ENCODE measurements at places on chromosomes 2 and 18. TPM values are rescaled to one million over a fixed set of nuclear protein-coding genes. Genes with fewer than 3 reads are reported as not detected.

The CNDP1 gene
- not detected for total RNA-seq

The MERTK gene
- 2.9 TPM for total RNA-seq

The MEX3C gene
- total RNA-seq = 22.2 TPM

The PLEK gene
- 2.1 TPM for total RNA-seq

The GKN1 gene
- not detected for total RNA-seq

DNA sequence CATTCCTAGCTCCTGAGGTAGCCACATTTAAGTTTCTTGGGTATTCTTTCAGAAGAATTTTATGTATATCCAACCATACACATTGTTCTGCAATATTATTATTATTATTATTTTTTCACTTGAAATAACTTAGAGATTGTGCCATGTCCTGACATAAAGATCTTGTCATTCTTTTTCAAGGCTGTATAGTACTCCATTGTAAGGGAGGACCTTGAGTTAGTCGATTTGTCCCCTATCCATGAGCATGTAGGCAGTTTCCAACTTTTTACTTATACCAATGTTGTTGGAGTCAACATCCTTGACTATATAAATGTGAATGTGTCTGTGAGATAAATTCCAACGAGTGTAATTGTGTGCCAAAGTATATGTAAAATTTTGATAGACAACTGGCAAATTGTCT is 891 bp upstream of the EGR4 start:
- peaks cover 28% of the 10 kb centered on the region for H3K4me1 ChIP-seq
- no peak for DNase-seq
- no peak overlapping the region for H3K27ac ChIP-seq
- H3K4me3 ChIP-seq = no peak overlapping the region
- peaks cover 31% of the 10 kb centered on the region for H3K27me3 ChIP-seq
- no peaks in the 10 kb centered on the region for H3K36me3 ChIP-seq

- peaks cover 5% of the 10 kb centered on the region for H3K27me3 ChIP-seq
- no peaks in the 10 kb centered on the region for H3K36me3 ChIP-seq
- H3K27ac ChIP-seq = no peak overlapping the region
- no peak overlapping the region for H3K4me3 ChIP-seq
- no peaks in the 10 kb centered on the region for H3K4me1 ChIP-seq
Measured at GRCh38 chr2:234559609-234560008, 62.7 kb upstream of the ARL4C start.

DNA sequence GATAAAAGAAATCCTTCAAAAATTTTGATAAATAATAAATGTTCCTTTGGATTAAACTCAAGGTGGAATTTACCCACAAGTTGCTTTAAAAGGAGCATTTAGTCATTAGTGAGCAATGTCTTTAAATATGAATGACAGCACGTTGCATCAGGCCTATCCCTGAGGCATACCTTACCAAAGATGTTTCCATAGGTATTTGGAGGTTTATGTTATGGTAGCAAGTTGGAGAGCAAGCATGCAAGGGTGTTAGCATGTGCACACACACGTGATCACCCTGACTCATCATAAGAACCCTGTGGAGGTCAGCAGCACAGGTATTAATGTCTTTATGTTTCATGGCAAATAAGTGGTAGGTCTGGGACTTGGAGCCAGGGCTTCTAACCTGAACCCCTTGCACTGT is 159.9 kb downstream of the ACTR3 start:
- no peaks in the 10 kb centered on the region for H3K4me1 ChIP-seq
- H3K27me3 ChIP-seq = no peaks in the 10 kb centered on the region
- no peak for DNase-seq
- H3K36me3 ChIP-seq = no peaks in the 10 kb centered on the region

GRCh38 chr2:163877316-163877715 is 141.5 kb upstream of the FIGN start:
- H3K36me3 ChIP-seq = no peaks in the 10 kb centered on the region
- no peaks in the 10 kb centered on the region for H3K4me1 ChIP-seq
- H3K27ac ChIP-seq = no peak overlapping the region
- H3K27me3 ChIP-seq = no peaks in the 10 kb centered on the region
- H3K4me3 ChIP-seq = no peak overlapping the region

GRCh38 chr2:230908595-230909191 is 16.3 kb downstream of the GPR55 start:
- H3K4me1 ChIP-seq = no peaks in the 10 kb centered on the region
- H3K4me3 ChIP-seq = no peak overlapping the region

GRCh38 chr2:231737761-231738160 is 29.4 kb downstream of the PTMA start:
- no peaks in the 10 kb centered on the region for H3K27me3 ChIP-seq
- no peak for DNase-seq
- no peak overlapping the region for H3K4me3 ChIP-seq

GRCh38 chr18:49441338-49441938 is 19.0 kb downstream of the DYM start:
- no peak for DNase-seq
- H3K4me3 ChIP-seq = no peak overlapping the region
- H3K36me3 ChIP-seq = no peaks in the 10 kb centered on the region
- no peak overlapping the region for H3K27ac ChIP-seq
- no peaks in the 10 kb centered on the region for H3K4me1 ChIP-seq
- no peaks in the 10 kb centered on the region for H3K27me3 ChIP-seq

DNA sequence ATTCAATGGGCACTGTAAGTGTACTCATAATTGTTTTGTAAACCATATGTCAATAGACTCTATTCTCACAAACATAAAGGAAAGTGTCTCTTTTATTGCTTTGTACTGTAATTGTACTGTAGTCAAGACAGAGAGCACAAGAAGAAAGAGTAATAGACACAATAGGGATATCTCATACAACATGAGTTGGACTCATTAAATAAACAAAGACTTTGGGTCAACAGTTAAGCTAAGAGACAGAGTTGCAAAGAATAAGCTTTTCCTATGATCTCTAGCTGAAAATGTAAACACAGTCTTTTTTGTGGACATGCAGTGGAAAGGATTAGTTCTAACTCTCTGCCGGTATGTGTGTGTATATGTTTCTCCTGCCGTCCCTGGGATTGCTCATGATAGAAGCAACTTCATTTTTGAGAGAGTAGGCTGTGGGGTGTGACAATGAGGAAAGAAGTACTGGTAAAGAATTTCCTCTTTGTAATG is 13.9 kb upstream of the KYNU start:
- H3K4me1 ChIP-seq = no peaks in the 10 kb centered on the region
- H3K4me3 ChIP-seq = no peak overlapping the region
- DNase-seq = no peak
- H3K36me3 ChIP-seq = no peaks in the 10 kb centered on the region
- no peaks in the 10 kb centered on the region for H3K27me3 ChIP-seq

GRCh38 chr2:67095121-67095520 is 302.0 kb upstream of the ETAA1 start:
- no peak overlapping the region for H3K4me3 ChIP-seq
- no peak overlapping the region for H3K27ac ChIP-seq
- H3K4me1 ChIP-seq = no peaks in the 10 kb centered on the region
- no peaks in the 10 kb centered on the region for H3K27me3 ChIP-seq

- no peak overlapping the region for H3K27ac ChIP-seq
- H3K4me1 ChIP-seq = no peaks in the 10 kb centered on the region
- no peaks in the 10 kb centered on the region for H3K27me3 ChIP-seq
- H3K36me3 ChIP-seq = no peaks in the 10 kb centered on the region
Measured at GRCh38 chr18:60446821-60447220, 74.2 kb upstream of the MC4R start.

DNA sequence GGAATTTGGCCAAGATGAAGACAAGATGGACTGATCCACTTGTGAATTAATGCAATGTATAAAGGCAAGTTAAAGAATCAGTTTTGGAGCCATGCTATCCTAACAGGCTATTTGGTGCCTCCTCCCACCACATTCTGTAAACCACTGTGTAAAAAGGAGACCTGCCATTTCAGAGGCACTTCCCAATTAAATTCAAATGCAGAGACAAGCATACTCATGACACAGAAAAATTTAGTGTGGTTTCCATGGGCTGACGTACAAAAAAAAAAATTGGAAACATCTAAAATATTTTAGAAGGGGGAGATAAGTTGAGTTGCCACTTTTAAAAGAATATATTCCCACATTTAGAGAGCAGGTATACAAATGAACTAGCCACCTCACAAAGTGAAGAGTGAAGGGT is 112.1 kb downstream of the TCF4 start:
- DNase-seq = no peak
- H3K27ac ChIP-seq = peak overlapping the region; percentile 83
- no peak overlapping the region for H3K4me3 ChIP-seq
- no peaks in the 10 kb centered on the region for H3K27me3 ChIP-seq
- peaks cover 57% of the 10 kb centered on the region for H3K4me1 ChIP-seq
- no peaks in the 10 kb centered on the region for H3K36me3 ChIP-seq

GRCh38 chr2:181573140-181573736 is 83.7 kb downstream of the CERKL start:
- no peak overlapping the region for H3K27ac ChIP-seq
- no peak for DNase-seq
- H3K4me1 ChIP-seq = no peaks in the 10 kb centered on the region
- no peaks in the 10 kb centered on the region for H3K36me3 ChIP-seq

DNA sequence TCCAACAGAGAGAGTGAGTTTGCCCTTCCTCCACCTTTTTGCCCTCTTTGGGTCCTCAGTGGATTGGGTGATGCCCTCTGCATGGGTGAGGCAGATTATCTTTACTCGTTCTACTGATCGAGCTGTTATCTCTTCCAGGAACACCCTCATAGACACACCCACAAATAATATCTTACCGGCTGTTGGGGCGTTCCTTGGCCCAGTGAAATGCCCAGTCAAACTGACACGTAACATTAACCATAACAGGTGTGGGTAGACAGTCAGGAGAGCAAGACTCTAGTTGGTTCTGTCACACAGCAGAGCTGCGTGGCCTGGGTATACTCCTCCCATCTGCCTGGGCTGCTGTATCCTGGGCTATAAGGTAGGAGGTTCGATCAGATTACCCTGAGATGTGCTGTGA is 144.1 kb downstream of the AGAP1 start:
- H3K27me3 ChIP-seq = no peaks in the 10 kb centered on the region
- DNase-seq = no peak
- no peaks in the 10 kb centered on the region for H3K36me3 ChIP-seq
- H3K4me3 ChIP-seq = no peak overlapping the region
- no peak overlapping the region for H3K27ac ChIP-seq
- H3K4me1 ChIP-seq = peaks cover 44% of the 10 kb centered on the region

GRCh38 chr2:219565130-219566080 is 5.9 kb downstream of the OBSL1 start:
- H3K27me3 ChIP-seq = peaks cover 17% of the 10 kb centered on the region
- H3K36me3 ChIP-seq = no peaks in the 10 kb centered on the region
- no peak for DNase-seq
- peaks cover 5% of the 10 kb centered on the region for H3K4me1 ChIP-seq
- no peak overlapping the region for H3K4me3 ChIP-seq

DNA sequence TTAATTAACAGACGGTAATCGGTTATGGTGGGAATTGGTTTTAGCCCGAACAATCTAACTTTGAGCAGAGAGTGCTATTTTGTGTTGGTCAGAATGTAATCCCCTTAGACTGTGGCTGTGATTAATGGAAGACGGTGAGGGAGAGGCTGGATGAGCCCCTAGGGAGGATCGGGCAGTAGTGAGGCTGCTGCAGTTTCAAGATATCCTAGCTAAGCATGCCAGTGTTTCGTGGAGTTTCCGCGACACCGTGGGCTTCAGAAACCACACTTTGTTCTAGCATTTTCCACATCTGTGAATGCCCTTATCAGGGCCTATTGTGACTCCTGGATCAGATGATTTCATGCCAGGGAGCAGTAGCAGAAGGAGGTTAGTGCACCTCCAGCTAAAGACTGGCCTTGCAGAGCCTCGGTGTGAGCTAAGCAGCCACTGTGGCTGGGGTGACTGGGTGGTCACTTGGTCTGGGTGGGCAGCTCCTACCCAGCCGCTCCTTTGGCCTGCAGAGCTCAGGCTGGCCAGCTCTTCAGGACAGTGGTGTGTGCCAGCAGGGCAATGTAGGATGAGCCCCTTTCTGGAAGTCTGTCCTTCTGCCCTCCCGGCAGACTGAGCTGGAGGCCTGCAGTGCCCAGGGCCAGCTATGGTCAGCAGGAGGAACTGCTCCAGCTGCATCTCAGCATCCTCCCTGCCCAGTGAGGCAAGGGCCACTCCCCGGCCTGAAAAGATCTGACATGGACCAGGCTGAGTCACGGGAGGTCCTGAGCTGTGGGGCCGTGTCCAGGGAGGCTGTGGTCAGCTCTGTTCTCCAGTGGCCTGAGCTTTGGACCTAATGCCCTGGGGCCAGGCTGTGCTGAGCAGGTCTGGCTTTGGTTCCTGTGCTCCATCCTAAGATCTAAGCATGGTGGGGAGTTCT is 142.6 kb upstream of the GPC1 start:
- H3K36me3 ChIP-seq = no peaks in the 10 kb centered on the region
- peaks cover 11% of the 10 kb centered on the region for H3K4me1 ChIP-seq
- H3K27ac ChIP-seq = no peak overlapping the region

GRCh38 chr2:17879137-17879912 is 858 bp downstream of the KCNS3 start:
- H3K27ac ChIP-seq = peak overlapping the region; percentile 40
- peaks cover 15% of the 10 kb centered on the region for H3K4me1 ChIP-seq
- DNase-seq = peak; percentile 65
- H3K36me3 ChIP-seq = no peaks in the 10 kb centered on the region

Data from heart right ventricle (tissue), 16 donors.